ENCODE measurements at places on chromosomes 13 and 19.

GRCh38 chr19:11031421-11032070 lies 57.7 kb upstream of the LDLR start:
- DNase-seq: no peak

DNA sequence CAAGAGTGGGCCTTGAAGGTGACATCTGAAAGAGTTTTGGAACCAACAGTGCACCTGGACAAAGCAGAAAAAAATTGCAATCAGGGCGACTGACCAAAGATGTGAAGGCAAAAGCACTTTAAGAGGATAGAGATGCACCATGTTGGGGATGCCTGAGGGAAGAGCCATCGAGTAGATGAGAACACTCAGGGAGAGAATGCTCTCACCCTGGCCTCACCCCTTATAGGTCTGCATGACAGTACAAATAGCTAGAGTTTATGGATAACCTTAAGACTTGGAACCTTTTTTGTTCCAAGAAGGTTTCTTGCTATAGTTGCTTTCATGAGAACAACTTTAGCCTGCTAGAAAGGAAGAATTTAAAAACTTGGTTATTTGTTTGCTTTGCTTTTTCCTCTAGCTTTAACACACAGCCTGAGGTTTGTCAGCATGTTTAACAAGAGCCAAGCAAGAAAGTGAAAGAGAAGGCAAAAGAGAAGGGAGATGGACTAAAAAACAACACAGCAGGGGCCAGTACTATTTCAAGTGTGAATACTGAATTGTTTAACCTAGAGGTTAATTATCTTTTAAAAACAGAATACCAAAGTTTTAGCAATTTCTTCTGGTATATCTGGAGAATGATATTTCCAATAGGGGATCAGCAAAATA lies 418.9 kb downstream of the DIAPH3 start:
- DNase-seq: no peak

GRCh38 chr19:51462681-51463080 lies 4.4 kb upstream of the SIGLEC8 start:
- no peak for DNase-seq

DNA sequence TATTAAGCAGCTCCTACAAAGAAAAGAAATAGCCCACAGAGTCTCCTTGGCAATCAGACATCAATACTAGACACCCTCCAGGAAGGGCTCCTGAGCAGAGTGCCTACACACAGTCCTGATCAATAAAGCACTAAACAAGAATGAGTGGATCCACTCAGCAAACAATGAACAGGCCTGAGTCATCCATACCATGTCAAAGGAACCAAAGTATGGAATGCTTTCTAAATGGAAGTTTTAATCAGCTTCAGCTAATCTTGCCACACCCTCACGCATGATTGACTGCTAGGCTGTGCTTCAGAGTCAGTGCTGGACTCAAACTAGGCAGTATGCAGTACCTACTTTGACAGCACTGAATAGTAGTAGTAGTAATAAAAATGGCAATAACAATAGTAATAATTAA lies 392.7 kb upstream of the HTR2A start:
- DNase-seq: no peak

DNA sequence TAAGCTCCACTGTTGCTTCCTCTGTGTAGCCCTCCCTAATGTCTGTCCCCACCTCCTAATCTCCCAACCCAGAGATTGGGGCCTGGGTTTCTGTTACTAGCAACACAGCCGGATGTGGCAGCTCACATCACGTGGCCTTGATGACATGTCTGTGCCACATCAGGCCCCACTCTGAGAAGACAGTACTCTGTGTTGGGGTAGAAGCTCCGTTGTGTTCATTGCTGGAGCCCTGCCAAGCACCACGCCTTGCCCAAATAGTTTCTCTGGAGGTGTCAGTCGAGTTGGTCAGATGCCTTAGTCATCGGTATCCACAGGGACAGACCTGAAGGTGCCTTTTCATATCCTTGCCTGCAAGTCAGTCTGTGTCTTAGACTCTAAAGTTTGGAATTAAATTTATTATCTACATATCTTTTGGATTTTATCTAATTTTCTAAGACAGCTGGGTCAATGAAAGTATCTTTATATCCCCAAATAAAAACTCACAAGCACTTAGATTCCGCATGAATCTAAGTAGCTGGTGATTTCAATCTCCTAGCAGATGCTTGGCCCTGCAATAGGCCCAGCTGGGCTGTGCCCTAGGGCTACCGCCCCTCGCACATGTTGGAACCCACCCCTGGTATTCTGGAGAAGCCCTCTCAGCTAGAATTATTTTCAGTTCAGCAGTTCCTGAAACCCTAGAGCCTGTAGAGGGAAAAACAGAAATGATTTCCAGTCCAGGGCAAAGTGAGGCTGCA lies 204.0 kb upstream of the TSHZ3 start:
- DNase-seq: no peak

- DNase-seq: no peak
Observed at GRCh38 chr19:1226227-1226518, 11.6 kb downstream of the CBARP start.

- DNase-seq: peak; percentile 64
Observed at GRCh38 chr19:33311326-33311682, 9.0 kb upstream of the CEBPA start.

GRCh38 chr13:32164622-32165268 lies 133.2 kb downstream of the FRY start:
- DNase-seq: no peak

Measured in pancreas (tissue), 10 donors.